ENCODE measurements at places on chromosomes 4 and X.

- DNase-seq: no peak
Measured at GRCh38 chr4:147725673-147726072, 6.2 kb upstream of the ARHGAP10 start.

DNA sequence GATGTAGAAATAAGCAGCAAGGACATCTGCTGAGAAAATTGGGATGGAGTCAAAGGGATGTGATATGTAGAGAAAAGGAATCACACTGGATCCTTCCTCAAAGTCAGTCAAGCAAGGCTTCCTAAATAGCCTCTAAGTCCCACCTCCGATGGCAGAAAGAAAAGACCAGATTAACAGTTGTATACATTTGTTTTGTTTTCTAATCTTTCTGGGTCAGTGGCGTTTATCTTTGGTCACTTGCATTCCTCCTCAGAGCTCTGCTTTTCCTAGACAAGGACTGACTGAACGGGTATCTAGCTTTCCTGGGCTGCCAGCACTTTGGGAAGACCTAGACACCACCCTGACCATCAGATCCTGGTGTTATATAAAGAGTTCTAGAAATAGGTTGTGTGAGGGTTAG lies 23.2 kb downstream of the PACRGL start:
- DNase-seq: no peak

- peak; percentile 26 for DNase-seq
Measured at GRCh38 chrX:130393451-130394074, 8.1 kb upstream of the GPR119 start.

DNA sequence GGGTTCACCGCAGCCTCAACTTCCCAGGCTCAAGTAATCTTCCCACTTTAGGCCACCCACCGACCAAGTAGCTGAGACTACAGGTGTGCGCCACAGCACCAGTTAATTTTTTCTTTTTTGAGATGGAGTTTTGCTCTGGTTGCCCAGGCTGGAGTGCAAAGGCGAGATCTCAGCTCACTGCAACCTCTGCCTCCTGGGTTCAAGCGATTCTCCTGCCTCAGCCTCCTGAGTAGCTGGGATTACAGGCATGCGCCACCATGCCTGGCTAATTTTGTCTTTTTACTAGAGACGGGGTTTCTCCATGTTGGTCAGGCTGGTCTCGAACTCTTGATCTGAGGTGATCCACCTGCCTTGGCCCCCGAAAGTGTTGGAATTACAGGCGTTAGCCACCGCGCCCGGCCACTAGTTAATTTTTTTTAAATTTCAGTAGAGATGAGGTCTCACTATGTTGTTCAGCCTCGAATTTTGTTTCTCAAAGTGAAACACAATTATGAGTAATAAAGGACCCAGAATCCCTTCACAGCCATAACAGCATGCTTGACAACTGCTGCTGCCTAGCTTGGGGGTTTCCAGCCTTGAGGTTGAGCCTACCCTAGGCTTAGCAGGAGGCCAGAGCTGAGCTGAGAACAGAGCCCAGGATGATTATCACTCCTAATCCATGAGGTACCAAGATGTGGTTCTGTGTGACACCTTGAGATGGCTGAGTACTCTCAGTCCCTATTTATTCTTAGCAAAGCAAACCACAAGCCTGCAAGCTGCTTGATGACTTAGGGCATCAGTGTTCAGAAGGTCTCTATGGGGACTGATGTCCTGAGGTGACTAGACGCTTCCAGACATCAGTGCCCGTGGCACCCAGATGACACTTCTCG lies 41.6 kb upstream of the NKRF start:
- DNase-seq: no peak

GRCh38 chrX:131058136-131058868 lies at the start of gene ARHGAP36:
ARHGAP36 (plus strand) TSS chrX:131058346; CDS start chrX:131081666, 23,320 bp downstream.
- DNase-seq: no peak

DNA sequence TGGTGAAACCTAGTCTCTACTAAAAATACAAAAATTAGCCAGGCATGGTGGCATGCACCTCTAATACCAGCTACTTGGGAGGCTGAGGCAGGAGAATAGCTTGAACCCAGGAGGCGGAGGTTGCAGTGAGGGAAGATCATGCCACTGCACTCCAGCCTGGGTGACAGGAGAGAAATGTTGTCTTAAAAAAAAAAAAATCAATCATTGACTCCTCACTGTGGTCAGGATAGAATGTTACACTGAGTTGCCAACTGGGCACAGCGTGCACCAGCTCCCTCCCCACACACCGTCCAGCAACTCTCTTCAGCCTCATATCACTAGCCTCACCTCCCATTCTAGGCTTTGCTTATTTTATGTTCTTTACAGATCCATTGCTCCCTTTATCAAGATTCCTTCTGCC lies 79.5 kb downstream of the CHRNA9 start:
- DNase-seq: no peak

- DNase-seq: peak; percentile 21
Measured at GRCh38 chr4:152064753-152065152, 303.9 kb upstream of the GATB start.

DNA sequence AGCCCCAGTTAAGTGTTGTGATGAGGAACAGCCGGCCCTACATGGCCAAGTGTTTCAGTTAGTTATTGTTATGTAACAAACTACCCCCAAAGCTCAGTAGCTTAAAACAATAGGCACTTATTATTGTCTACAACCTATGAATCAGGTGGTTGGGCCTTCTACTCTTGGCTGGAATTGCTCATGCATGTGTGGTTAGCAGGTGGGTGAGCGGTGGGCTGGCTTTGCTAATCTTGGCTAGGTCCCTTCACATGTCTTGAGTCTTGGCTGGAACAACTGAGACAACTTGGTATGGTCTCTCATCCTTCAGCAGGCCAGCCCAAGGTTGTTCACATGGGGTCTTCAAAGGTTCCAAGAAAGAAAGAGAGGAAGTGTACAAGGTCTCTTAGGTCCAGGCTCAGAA lies 54.5 kb upstream of the CHRNA9 start:
- no peak for DNase-seq

- no peak for DNase-seq
Measured at GRCh38 chrX:39527025-39527424, 570.7 kb downstream of the BCOR start.

GRCh38 chrX:30712214-30712613 lies 59.0 kb downstream of the GK start:
- DNase-seq: no peak

GRCh38 chr4:28435314-28435713 lies 1574.7 kb downstream of the STIM2 start:
- DNase-seq: no peak

DNA sequence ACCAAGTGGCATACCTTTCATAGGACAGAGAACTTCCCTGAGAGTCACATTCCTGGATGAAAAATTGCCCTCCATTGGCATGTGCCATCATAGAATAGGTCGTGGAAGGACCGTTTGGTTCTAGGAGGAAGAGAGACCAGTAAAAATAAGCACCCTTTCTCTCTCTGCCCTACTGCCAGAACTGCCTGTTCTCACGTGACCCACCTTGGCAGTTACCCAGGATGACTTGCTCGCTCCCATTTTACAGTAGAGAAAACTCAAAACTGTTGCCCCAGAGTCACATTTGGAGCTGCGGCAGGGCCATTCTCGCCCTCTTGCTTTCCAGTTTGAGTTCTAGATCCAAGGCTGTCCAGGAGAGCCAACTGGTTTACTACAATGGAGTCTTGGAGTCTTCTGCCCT lies 1.1 kb upstream of the NLGN3 start:
- no peak for DNase-seq

DNA sequence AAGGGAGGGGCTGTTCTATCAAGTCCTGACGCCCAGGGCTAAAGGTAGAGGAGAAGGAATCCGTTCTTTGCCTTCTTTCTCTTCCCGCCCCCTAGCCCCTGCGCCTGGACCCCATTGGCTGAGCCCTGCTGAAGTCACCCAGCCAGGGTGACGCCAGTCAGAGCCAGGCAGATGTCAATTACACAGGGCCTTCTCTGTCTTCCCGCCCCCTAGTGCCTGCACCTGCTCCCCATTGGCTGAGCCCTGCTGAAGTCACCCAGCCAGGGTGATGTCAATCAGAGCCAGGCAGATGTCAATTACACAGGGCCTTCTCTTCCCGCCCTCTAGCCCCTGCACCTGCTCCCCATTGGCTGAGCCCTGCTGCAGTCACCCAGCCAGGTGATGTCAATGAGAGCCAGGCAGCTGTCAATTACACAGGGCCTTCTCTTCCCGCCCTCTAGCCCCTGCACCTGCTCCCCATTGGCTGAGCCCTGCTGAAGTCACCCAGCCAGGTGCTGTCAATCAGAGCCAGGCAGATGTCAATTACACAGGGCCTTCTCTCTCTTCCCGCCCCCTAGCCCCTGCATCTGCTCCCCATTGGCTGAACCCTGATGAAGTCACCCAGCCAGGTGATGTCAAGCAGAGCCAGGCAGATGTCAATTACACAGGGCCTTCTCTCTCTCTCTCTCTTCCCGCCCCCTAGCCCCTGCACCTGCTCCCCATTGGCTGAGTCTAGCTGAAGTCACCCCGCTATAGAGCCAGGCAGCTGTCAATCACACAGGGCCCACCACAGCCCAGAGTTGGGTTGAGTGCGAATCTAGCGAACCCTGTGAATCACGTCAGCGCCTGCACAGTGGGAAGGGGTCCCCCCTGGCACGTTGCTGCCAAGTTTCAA lies 46.4 kb downstream of the ASMT start:
- DNase-seq: no peak

GRCh38 chr4:44145868-44146267 lies 302.7 kb downstream of the KCTD8 start:
- DNase-seq: no peak

DNA sequence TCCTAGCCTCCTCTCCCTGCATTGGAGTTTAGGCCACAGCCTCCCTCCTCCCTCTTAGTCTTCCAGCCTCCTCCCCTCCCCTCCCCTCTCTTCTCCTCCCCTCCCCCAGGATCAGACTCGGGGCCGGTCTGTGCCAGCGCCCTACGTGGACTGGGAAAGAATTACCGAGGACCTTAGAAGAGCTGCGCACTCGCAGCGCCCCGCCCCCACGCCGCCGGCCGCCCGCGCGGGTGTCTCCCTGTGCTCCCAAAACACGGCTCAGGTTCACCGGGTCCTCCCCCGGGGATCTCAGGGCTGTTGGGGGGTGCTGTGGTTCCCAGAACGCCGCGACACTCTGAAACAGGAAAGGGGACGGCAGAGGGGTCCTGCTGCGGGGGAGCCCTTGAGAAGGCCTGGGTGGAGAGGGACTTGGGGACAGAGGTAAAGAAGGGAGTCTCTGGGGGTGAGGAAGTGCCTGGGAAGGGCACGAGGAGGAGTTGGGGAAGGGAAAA lies 122.3 kb upstream of the TBL1X start:
- peak; percentile 33 for DNase-seq

- no peak for DNase-seq
Measured at GRCh38 chrX:40864972-40865371, 129.6 kb upstream of the MED14 start.

DNA sequence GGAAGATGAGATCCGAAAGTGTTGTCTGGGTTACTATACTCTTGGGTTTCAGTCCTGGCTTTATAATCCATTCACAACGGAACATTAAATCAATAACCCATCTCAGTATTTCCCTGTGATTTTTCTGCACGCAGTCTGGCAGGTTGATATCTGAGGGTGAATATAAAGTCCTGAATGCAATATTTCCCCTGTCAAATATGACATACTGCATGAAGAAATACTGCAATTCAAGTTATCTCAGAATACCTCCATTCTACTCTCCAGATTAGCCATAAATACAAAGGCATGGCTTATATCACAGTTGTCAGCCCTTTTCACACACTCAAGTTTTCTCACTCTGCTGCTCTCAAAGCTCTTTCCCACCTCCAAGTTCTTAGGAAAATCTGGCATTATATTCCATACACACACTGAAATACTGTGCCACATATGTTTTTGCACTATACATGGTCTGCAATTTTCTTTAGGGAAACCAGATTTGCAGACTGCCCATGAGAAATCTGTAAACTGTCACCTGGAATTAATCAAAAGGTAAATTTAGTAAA lies 64.7 kb downstream of the WDFY3 start:
- no peak for DNase-seq

All from D721Med (cell line).